ENCODE measurements at places on chromosomes 4 and X.

DNA sequence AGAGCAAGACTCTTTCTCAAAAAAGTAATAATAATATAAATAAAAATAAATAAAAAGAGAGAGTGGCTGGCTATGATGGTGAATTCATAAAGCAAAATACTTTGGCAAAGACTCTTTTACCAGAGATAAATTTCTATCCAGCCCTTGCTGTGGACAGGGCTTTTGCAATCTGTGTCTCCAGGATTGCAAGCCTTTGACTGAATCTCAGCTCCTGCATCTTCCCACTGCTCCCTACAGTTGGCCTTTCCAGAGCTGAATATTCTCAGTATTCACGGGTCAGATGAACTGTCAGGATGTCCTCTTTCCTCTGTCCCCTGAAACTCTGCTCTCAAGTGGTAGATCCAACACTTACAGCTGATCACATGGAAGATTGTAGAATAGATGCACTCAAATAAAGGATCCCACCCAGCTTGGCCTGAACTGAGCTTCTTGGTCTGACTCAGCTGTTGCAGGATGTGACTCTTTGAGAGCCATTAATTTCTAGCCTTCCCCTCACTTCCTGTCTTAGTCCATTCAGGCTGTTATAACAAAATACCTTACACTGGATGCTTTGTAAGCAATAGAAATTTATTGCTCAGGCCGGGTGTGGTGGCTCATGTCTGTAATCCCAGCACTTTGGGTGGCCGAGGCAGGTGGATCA lies 123.4 kb upstream of the GUCY1A1 start:
- DNase-seq, result no peak

GRCh38 chr4:159188646-159189045 lies 85.8 kb downstream of the RAPGEF2 start:
- DNase-seq, result no peak

- no peak for DNase-seq
Observed at GRCh38 chr4:13481569-13481968, 2.6 kb downstream of the RAB28 start.

DNA sequence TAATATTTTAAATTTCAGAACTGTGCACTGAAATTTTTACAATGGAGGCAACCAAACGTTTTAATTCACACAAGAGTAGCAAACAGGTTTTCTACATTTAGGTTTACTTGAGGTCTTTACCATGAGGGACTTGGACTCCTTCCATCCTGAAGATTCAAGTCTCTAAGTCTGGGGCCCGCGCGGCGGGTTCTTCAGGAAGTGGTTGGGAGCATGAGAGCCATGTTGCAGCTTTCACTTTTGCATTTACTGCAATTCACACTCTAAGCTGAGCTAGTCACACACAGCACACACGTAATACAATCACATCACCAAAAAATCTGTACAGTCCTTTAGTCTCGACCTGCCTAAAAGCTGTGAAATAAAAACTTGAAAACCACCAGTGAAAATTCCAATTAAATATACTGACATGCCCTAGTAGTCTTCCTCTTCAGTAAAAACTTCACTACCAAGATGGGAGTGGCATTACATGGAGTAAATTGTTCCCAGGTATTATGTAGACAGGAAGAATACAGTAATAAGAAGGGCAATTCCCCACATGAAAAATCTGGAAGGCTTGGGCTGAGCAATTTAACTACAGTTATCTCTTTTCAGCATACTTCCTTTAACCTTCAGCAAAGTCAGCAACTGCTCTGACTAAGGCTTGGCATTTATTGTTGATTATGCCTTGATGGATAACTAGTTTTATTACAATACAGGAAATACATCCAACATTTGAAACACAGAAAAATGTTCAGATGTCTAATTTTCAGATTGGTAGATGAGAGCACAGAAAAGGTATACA lies 571.1 kb upstream of the DIPK2B start:
- no peak for DNase-seq

DNA sequence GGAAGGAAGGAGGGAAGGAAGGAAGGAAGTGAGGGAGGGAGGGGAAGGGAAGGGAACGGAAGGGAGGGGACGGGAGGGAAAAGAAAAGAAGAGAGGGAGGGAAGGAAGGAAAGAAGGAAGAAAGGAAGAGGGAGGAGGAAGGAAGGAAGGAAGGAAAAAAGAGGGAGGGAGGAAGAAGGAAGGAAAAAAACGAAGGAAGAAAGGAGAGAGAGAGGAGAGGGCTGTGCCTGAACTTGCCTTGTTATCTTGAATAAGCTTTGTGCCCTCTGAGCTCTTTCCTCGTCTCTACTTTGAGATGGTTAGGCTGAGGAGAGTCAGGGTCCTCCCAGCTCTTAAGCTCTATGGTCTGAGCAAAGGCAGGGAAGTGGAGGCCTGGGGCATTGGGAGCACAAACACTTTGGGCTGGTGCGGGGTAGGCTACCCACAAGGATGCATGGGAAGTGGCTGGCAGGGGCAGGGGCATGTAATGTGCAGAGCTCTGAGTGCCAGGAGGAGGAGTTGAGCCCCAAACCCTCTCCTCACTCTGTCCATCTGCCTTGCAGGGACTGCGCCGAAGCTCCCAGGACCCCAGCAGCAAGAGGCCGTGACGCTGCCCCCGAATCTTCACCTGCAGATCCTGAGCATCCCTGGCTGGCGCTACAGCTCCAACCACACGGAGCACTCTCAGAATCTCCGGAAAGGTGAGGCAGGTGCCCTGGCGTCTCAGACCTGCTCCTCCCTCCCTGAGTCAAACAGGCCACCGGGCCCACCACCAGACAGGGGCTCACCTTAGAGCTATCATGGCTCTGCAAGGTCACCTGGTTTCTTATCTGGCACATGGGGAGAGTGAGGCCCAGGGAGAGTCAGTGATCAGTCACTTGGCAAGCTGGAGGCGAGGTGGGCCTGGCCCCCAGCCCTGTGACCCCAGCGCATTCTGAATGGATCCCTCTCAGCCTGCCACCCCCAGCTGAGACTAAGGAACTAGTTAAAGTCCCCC lies 26.5 kb upstream of the MRFAP1 start:
- DNase-seq, result no peak

- DNase-seq, result no peak
Observed at GRCh38 chr4:175273995-175274753, 356.0 kb downstream of the ADAM29 start.

GRCh38 chr4:179151770-179152169 lies 1709.5 kb upstream of the AGA start:
- no peak for DNase-seq

GRCh38 chr4:25838526-25838925 lies 24.3 kb downstream of the SEL1L3 start:
- DNase-seq, result no peak

DNA sequence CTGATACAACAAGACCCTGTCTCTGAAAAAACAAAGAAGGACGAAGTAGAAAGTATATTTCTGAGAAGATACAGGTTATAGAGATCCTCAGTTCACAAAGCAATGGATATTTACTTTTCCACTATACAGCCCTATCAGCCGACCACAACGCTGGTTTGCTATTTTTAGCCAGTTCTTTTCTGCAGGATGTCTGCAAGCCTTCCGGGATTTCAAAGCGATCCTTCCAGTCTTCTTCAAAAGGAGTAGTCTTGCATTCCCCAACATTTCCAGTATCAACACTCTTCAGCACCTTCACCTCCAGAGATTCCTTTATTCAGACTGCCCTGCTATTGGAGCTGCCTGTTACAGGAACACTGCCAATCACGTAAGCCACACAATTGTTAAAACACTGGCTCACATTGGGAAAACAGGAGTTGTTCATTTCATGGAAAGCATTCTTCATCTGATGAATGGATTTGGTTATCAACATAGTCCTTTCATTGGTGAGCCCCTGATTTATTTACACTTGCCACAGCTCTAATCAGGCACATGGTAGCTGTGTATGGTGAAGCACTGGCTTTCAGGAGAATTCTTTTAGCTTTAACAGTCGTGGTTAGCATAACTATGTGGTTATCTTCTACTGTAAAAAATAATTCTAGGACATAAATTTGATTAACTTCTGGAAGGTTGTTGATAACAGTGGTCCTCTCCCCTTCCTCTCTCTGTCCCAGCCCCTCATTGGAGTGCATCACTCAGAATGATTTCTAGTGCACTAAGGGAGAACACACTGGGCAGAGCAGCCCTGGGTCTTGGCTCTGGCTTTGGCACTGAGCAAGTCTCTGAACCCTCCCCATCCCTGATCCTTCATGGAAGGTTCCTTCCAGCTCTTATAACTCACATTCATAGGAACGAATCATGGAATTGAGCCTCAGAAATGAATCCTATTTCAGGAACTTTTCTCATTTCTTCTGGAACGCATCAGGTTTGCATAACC lies 109.9 kb upstream of the SORBS2 start:
- no peak for DNase-seq

DNA sequence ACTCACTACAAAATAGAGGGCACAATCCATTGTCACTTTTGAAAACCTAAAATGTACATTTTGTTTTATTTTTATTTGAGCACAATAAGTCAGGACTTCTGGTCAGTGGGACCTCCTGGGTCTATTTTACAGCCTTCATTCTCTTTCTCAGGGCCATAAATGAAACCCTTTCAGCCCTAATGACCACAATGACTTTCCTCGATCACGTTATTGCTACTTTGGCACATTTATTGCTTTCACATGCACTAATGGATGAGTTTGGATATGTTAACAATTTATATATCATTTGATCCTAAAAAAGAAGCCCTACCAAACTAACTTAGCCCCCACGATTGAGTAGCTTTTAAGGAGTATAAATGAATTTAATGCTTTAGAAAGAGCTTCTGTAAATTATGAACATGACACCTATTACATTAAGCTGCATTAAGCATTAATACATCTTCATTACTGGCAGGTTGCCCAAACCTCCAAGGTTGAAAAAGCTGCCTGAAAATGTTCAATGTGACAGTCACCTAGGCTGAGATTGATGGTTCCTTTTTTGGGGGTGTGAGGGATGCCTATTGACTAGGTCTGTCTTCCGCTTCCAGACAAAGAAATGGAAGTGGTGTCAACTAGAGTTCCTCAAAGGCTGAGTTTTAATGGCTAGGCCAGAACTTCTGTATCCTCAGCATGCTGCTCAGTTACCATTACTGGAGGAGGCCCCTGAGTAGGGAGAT lies 296.4 kb downstream of the GPAT3 start:
- DNase-seq, result no peak

GRCh38 chr4:3491681-3492405 lies 28.7 kb downstream of the DOK7 start:
- no peak for DNase-seq

GRCh38 chrX:134642386-134642785 lies 15.9 kb downstream of the PLAC1 start:
- no peak for DNase-seq

All from NCI-H1092 (cell line).